Cortex of kidney (tissue), 1 donor: ENCODE measurements at places on chromosomes 11 and 22.

DNA sequence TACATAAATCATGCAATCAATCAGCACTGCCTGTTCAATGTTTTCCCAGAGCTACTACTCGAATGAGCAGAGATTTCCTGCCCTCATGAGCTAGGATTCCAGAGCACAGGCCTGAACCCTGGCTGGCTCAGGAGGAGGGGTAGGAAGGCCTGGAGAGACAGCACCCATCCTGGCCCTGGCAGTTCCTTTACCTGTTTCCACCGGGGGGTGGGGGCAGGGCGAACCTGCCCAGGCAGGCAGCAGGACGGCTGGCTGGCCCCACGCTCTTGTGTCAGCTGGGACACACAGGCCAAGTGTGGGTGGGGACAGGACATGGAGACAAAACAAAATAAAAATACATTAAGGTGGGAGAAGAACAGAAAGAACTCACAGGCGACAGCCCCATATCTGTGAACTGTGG is 109.8 kb upstream of the BID start:
- no peak for DNase-seq

- DNase-seq = no peak
Measured at GRCh38 chr11:14094481-14095037, 132.0 kb downstream of the SPON1 start.

DNA sequence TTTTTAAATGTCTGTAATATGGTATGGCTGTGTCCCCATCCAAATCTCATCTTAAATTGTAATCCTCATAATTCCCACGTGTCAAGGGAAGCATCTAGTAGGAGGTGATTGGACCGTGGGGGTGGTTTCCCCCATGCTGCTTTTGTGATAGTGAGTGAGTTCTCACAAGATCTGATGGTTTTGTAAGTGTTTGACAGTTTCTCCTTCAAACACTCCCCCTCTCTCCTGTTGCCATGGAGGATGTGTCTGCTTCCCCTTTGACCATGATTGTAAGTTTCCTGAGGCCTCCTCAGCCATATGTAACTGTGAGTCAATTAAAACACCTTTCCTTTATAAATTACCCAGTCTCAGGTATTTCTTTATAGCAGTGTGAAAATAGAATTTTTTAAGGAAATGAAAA is 31.1 kb upstream of the CD44 start:
- no peak for DNase-seq

DNA sequence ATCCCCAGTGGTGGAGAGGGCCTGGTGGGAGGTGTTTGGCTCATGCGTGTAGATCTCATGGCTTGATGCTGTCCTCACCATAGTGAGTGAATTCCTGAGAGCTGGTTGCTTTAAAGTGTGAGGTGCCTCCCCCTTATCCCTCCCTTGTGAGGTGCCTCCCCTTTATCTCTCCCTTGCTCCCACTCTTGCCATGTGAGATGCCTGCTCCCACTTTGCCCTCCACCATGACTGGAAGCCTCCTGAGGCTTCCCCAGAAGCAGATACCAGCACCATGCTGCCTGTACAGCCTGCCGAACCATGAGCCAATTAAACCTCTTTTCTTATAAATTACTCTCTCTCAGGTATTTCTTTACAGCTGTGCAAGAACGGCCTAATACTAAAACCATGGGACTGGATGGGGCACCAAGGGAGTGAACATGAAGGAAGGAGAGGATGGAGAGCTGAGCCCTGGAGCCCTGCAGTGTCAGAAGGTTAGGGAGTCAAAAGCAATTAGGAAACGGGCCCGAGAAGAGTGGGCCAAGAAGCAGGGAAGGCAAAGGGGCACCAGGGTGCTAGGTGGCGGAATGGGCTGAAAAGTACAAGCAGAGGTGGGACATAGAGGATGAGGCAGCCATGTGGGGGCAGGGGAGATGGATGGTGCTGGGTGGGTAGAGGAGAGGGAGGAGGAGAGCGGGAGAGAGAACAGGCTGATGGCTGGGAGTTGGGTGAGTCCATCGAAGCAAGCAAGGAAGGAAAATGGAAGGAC is 9.4 kb downstream of the IFITM10 start:
- no peak for DNase-seq
